ENCODE measurements at places on chromosomes 16 and 17. TPM values are rescaled to one million over a fixed set of nuclear protein-coding genes. Genes with fewer than 3 reads are reported as not detected.

- H3K27ac ChIP-seq: peak overlapping the region; percentile 90
- DNase-seq: no peak
- H3K4me3 ChIP-seq: peak overlapping the region; percentile 6
These were observed 13.4 kb upstream of the CD300A start for GRCh38 chr17:74452841-74453661.

GRCh38 chr16:19700319-19700781 is 17.7 kb downstream of the KNOP1 start:
- DNase-seq: no peak
- H3K4me3 ChIP-seq: no peak overlapping the region
- H3K36me3 ChIP-seq: peaks cover 1% of the 10 kb centered on the region
- no peaks in the 10 kb centered on the region for H3K4me1 ChIP-seq

DNA sequence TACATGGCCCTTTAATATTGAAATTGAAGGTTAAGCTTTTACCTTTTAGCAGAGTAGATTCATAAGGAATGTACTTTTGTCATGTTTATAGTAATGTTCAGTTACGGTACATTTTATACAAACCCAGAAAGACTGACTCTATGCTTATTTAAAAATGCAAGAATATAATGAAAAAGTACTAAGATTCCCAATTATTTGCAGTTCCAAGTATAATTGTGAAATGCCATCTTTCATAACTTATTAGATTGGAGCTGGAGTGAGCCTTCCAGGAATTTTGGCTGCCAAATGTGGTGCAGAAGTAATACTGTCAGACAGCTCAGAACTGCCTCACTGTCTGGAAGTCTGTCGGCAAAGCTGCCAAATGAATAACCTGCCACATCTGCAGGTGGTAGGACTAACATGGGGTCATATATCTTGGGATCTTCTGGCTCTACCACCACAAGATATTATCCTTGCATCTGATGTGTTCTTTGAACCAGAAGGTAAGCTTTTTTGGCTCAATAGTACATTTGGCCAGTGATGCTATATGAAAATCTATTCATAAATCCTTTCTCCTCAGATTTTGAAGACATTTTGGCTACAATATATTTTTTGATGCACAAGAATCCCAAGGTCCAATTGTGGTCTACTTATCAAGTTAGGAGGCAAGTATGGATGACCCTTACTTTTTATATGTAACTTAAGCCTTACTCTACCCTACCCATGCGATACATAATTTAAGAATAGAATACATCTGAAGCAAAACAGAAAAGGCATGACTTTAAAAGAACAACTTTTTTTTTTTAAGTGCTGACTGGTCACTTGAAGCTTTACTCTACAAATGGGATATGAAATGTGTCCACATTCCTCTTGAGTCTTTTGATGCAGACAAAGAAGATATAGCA is 4.2 kb downstream of the SRSF2 start:
- H3K36me3 ChIP-seq: peaks cover 27% of the 10 kb centered on the region
- peaks cover 36% of the 10 kb centered on the region for H3K4me1 ChIP-seq
- no peak for DNase-seq
- H3K27me3 ChIP-seq: no peaks in the 10 kb centered on the region
- H3K4me3 ChIP-seq: no peak overlapping the region
- H3K27ac ChIP-seq: no peak overlapping the region

DNA sequence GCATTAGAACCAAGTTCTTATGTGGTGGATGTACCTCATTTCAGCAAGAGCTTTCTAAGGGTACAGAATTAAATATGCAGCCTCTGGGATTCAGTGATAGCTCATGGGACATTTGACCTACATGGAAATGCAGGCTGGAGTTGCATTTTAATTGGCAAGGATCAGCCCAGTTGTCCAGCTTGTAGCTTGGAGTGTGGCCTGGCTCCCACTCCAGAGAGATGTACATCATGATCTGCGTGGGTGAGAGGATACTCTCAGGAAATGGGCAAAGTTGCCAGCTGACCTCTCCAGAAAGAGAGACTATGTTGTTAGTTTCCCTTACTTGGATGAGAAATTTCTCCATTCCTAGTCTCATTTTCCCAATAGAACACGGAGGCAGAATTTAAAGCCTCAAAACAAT is 555.3 kb downstream of the MAF start:
- no peak overlapping the region for H3K4me3 ChIP-seq
- no peaks in the 10 kb centered on the region for H3K27me3 ChIP-seq
- peaks cover 7% of the 10 kb centered on the region for H3K4me1 ChIP-seq
- no peaks in the 10 kb centered on the region for H3K36me3 ChIP-seq
- H3K27ac ChIP-seq: no peak overlapping the region

- no peak overlapping the region for H3K27ac ChIP-seq
- no peaks in the 10 kb centered on the region for H3K4me1 ChIP-seq
- no peak for DNase-seq
- H3K4me3 ChIP-seq: no peak overlapping the region
- no peaks in the 10 kb centered on the region for H3K36me3 ChIP-seq
These were observed 280.0 kb downstream of the SOX9 start for GRCh38 chr17:72400863-72401262.

GRCh38 chr16:80693553-80693952 is 110.8 kb downstream of the CDYL2 start:
- no peak overlapping the region for H3K27ac ChIP-seq
- no peaks in the 10 kb centered on the region for H3K27me3 ChIP-seq
- peaks cover 2% of the 10 kb centered on the region for H3K4me1 ChIP-seq

GRCh38 chr17:17028878-17029535 is 13.2 kb upstream of the MPRIP start:
- H3K36me3 ChIP-seq: no peaks in the 10 kb centered on the region
- no peak for DNase-seq
- peaks cover 5% of the 10 kb centered on the region for H3K4me1 ChIP-seq
- H3K27me3 ChIP-seq: no peaks in the 10 kb centered on the region

DNA sequence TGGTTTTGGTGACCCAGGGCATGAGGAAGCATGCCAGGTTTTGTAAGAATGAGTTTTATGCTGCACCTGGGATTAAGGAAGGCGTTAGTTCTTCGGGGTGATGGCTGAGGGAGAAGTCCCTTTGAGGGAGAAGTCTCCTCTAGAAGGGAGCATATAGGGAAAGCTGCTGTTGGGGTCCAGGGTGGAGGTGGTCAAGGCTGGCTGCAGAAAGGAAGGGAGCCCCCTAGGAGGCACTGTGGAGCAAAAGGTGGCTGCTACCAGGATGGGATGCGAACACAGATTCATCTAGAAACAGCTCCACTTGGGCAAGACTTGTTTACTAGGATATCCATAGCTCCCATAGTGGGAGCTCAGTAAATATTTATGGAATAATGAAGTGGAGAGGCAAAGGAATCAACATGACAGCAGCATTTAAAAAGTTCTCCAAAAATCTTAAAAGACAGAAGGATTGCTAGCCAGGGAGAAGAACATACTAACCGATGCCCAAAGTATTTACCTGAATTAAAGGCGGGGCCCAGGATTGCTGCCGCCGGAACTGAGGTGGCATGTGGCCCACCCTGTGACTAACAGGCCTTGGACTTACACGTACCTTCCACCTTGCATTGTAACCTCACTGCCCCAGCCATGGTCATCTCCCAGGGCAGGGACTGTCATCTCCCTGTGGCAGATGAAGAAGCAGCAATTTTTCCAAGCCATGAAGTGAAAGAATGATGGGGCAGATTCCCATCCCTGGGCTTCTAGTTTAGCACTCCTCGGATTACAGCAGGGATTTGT is 7.1 kb upstream of the LPCAT2 start:
- no peak for DNase-seq
- H3K27ac ChIP-seq: no peak overlapping the region
- H3K4me1 ChIP-seq: peaks cover 14% of the 10 kb centered on the region
- no peak overlapping the region for H3K4me3 ChIP-seq
- no peaks in the 10 kb centered on the region for H3K36me3 ChIP-seq
- H3K27me3 ChIP-seq: no peaks in the 10 kb centered on the region

DNA sequence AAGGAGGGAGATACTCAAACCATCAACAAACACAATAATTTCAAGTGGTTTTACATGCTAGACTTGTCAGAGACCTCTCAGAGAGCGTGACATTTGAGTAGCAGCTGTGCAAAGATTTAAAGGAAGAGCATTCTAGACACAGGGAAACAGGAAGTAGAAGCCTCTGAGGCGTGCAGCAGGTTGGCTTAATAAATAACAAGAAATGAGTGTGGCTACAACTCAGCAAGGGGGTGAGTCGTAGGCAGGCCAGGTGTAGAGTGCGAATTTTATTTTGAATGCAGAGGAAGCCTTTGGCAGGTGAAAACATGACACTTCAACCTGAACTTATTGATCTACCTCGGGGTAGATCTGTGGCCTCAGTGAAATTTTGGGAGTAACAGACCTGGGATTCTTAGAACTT is 73.2 kb upstream of the MRTFB start:
- no peaks in the 10 kb centered on the region for H3K27me3 ChIP-seq
- DNase-seq: no peak
- H3K4me3 ChIP-seq: no peak overlapping the region
- H3K4me1 ChIP-seq: no peaks in the 10 kb centered on the region
- no peaks in the 10 kb centered on the region for H3K36me3 ChIP-seq

DNA sequence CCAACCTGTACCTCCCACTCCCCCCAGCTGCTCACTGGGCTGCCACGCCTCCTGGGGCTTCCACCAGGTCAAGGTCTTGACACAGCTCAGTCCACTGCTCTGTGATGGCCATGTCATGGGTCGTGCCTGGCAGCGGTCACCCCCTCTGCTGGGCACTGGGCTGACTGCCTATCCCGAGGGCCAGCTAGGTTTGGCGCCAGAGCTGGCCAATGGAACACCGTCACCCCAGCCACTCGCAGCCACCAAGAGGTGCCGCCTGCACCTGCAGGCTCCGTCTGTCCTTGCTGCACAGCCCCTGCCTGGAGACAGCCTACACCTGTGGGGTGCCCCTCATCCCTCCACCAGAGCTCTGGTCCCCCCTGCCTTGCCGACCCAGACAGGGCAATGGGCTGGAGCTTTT is 4.5 kb upstream of the RAB40C start:
- H3K27me3 ChIP-seq: no peaks in the 10 kb centered on the region
- H3K36me3 ChIP-seq: no peaks in the 10 kb centered on the region
- peaks cover 14% of the 10 kb centered on the region for H3K4me1 ChIP-seq
- no peak overlapping the region for H3K27ac ChIP-seq
- no peak overlapping the region for H3K4me3 ChIP-seq

DNA sequence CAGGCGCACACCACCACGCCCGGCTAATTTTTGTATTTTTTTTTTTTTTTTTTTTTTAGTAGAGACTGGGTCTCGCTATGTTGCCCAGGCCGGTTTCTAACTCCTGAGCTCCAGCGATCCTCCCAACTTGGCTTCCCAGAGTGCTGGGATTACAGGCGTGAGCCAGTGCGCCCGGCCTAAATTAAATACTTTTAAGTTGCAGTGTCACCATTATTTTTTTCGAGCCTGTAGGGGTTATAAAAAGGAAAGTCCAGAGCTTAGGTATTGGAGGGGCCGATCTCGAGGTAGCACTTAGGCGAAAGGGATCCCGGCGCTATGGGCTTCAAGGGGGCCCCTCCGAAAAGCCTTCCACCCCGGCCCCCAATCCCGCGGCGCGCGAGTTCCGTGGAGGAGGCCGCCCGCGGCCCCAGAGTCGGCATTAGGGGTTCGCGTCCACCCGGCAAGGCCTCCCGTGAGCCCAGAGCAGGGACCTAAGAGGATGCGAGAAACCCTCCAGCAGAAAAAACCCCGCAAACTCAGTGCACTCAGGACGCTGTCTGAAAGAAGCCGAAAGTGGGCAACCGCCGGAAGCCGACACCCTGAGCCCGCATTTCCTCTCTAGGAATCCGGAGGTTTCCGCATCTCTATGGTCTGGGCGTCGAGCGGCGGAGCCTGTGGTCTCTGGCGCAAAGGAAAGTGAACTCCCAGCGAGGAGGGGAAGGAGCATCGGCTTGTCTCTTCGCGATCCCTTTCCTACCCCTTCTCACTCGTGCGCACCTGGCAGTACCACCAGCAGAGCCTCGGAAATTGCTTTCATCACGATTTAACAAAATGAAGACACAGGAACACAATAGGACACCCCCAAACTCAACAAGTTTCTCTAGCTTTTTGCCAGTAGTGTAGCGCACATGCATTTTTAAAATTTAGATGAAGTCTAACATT is 14.1 kb upstream of the RGS9 start:
- no peaks in the 10 kb centered on the region for H3K36me3 ChIP-seq
- peaks cover 2% of the 10 kb centered on the region for H3K4me1 ChIP-seq
- peak overlapping the region; percentile 84 for H3K27ac ChIP-seq
- H3K27me3 ChIP-seq: no peaks in the 10 kb centered on the region
- peak overlapping the region; percentile 81 for H3K4me3 ChIP-seq

DNA sequence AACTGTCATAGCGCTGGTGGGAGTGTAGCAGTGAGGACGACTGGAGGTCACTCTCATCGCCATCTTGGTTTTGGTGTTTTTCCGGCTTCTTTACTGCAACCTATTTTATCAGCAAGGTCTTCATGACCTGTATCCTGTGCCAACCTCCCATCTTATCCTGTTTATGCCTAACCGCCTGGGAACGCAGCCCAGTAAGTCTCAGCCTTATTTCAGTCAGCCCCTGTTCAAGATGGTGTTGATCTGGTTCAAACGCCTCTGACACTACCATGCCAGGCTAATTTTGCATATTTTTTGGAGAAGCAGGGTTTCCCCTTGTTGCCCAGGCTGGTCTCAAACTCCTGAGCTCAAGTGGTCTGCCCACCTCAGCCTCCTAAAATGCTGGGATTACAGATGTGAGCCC is 179.8 kb upstream of the HSBP1 start:
- no peaks in the 10 kb centered on the region for H3K27me3 ChIP-seq
- DNase-seq: peak; percentile 6
- H3K36me3 ChIP-seq: no peaks in the 10 kb centered on the region
- H3K4me3 ChIP-seq: no peak overlapping the region

DNA sequence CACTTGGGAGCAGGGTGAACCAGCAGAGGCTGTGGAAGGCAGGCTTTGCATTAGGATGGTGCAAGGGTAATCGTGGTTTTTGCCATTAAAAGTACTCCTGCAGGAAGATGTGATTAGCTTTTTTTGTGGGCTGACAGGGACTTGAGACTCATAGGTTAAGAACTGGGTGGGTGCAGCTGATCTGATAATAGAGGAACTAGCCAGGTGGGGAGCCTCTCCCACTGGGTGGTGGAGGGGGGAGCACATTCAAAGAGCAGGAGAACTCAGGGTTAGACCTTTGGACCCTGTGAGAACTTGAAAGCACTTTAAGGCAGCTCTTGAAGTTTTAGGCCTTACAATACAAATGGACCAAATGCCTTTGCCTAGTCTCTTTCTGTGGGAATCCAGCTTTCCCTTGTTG is 32.4 kb downstream of the CCL4 start:
- no peak overlapping the region for H3K27ac ChIP-seq
- H3K27me3 ChIP-seq: no peaks in the 10 kb centered on the region
- H3K4me3 ChIP-seq: no peak overlapping the region
- DNase-seq: no peak
- H3K36me3 ChIP-seq: no peaks in the 10 kb centered on the region
- H3K4me1 ChIP-seq: no peaks in the 10 kb centered on the region

CRISPLD2 gene
- 3.4 TPM for total RNA-seq

COPZ2 gene
- total RNA-seq: 13.3 TPM

PPL gene
- 26.0 TPM for total RNA-seq

Measured in liver (tissue), 10 donors.